Activated T-helper 1 cell treated with anti-CD3 and anti-CD28 coated beads, Interleukin-2, amount 50 U/mL, for 16 hours (primary cell): ENCODE measurements at places on chromosomes 5 and 9.

- DNase-seq: no peak
These were observed 16.2 kb downstream of the FBXO10 start for GRCh38 chr9:37559855-37560592.

DNA sequence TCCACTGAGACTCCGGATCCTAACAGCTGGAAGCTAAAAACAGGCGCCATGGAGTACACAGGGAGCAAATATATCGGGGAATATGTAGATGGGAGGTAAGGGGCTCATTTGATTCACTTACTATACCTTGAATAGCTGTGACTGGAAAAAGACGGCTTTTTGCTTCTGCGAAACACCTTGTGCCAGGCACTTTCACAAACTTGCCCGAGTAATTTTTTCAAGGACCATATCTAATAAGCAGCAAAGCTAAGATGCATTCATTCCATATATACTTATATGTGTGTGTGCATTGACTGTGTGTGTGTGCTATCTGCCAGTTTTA is 178 bp downstream of the MORN5 start:
- no peak for DNase-seq

DNA sequence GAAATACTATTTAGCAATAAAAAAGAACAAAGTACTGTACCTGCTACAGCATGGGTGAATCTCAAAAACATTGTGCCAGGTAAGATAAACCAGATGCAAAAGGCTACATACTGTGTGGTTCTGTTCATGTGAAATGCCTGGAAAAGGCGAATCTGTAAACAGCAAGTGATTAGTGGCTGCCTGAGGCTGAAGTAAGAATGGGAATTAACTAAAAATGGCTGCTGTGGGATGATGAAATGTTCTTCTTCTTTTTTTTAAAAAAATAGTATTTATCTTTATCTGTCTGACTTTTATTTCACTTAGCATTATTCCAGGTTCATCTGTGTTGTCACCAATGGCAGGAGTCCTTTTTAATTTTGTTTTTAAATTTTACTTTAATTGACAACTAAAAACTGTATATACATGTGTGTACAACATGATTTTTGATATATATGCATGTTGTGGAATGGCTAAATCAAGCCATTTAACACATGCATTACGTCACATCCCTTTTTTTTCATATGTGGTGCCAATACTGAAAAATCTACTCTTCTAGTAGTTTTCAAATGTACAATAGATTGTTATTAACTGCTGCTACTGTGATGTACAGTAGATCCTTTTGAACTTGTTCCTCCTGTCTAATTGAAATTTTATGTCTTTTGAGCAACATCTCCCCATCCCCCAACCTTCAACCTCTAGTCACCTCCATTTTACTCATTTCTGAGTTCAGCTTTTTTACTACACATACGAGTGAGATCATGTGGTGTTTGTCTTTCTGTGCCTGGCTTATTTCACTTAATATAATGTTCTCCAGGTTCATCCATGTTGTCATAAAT is 62.9 kb upstream of the TNFAIP8 start:
- no peak for DNase-seq

DNA sequence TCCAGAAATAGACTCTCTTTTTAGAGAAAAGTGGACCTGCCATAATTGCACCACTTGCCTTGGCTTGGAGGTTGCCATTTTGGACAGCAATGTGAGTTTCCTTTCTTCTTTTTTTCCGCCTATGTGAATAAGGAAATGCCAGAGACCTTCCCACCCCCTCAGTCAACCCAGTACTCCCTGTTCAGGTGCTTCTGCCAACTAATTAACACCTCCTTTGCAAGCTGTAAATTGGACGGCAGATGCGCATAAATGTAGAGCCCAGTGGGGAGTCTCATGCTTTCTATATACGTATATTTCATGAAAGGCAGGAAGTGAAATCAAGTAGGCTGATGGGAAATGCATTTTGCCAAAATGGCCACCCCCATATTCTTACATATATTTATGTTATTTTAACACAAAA is 269.8 kb upstream of the RFX3 start:
- DNase-seq: no peak

GRCh38 chr5:139650689-139651042 is 2.5 kb downstream of the CXXC5 start:
- no peak for DNase-seq

DNA sequence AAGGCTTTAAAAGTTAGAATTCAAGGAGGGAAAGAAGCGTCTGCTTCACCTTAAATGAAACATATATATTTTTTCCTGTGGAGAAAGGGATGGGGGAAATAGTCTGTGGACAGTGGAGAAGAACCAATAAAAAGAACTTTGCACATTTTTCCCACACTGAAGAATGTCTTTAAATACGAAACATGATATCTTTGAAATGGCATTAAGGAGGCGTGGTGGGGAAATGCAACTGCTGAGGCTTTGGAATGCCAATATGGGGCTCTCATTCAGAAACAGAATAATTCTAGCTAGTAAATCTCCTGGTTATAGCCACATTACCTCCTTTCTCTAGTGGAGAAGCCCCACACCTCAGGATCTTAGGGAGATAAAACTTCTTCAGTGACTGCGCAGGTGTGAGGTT is 46.8 kb downstream of the TNC start:
- no peak for DNase-seq

DNA sequence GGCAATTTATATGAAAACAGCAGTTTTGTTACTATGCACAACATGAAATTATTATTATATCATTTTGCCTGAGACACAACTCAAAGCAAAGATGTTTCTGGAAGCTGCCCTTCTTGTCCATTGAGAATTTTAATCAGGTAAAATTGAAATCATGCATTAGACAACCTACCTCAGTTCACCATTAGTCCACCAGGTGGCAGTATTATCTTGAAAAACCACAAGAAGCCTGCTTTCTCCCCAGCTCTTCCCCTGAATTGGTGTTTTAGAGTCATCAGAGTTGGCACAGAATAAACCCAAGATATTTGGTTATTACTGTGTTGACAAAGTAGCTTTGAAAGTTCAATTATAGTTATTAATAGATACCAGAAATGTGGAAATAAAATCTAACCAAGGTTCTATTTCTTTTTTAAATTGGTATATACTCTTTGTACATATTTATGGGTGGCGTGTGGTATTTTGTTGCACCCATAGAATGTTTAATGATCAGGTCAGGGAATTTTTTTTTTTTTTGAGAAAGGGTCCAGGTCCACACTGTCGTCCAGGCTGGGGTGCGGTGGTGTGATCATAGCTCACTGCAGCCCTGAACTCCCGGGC is 25.7 kb downstream of the UTP15 start:
- no peak for DNase-seq

DNA sequence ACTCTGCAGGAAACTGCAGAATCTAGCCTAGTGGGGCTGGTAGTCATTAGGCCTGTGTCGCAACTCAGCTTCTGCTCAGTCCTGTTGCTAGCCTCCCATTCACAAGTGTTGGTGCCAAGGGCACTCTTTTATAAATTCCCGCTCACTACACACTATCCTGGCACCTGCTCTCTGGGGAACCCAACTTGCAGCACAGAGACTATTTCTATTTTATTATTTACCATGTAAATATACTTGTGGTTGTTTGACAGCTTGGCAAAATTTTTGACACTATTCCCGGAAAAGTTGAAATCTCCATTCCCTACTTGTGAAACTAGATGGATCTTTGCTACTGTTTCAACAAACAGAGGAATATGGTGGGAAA is 20.4 kb upstream of the SMC2 start:
- no peak for DNase-seq

DNA sequence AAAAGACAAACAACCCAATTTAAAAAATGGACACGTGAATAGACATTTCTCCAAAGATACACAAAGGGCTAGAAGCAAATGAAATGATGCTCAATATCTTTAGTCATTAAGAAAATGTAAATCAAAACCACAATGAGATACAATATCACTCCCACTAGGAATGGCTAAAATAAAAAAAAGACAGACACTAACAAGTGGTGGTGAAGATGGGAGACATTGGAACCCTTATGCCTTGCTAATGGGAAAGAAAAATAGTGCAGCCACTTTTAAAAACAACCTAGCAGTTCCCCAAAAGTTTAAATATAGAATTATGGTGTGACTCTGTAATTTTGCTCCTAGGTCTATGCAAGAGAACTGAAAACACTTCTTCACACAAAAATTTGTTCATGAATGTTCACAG is 40.7 kb downstream of the SH3TC2 start:
- DNase-seq: no peak

DNA sequence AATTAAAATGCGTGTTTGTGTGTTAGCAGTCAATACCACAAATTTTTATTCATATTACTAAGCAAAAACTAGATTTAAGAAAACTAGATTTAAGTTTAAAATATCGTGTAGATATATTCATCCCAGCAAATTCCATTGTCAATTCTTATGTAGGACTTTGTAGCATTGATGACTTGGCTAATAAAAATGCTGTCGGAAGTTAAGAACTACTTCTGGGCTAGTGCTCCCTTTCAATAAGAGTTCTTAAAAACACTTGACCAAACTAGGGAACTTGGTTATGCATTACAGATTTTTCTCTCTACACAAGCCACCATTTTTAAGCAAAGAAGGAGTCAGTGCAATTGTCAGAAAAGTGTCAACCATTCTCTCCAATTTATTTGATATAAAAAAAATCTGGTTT is 68.7 kb upstream of the RAD23B start:
- no peak for DNase-seq

DNA sequence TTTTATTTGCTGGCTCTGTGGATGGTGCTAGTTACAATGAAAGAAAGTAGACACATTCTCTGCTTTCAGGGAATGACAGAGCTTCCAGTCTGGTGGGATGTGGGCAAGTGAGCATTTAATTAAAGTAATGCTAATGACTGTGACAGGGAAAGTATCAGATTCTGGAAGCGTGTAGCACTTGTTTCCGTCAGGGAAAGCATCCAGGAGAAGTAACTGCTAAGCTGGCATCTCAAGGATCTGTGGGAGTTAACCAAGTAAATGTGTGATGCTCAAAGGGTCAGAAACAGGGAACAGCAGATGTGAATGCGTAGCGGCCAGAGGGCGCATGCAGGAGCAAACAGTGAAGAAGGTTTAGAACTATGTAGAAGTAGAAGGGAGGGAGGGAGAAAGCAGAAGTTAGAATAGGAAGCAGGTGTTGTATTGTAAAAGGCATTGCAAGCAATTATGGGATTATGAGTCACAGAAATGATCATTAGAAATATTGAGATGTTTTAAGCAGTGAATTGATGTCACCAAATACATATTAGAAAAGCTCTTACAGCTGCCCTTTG is 12.2 kb downstream of the KLHL9 start:
- DNase-seq: no peak

GRCh38 chr5:123754908-123755307 is 242.9 kb downstream of the CSNK1G3 start:
- DNase-seq: no peak

GRCh38 chr5:170307575-170308465 is 10.2 kb upstream of the LCP2 start:
- DNase-seq: no peak

- DNase-seq: no peak
These were observed 278.9 kb upstream of the CD180 start for GRCh38 chr5:67475489-67475888.

DNA sequence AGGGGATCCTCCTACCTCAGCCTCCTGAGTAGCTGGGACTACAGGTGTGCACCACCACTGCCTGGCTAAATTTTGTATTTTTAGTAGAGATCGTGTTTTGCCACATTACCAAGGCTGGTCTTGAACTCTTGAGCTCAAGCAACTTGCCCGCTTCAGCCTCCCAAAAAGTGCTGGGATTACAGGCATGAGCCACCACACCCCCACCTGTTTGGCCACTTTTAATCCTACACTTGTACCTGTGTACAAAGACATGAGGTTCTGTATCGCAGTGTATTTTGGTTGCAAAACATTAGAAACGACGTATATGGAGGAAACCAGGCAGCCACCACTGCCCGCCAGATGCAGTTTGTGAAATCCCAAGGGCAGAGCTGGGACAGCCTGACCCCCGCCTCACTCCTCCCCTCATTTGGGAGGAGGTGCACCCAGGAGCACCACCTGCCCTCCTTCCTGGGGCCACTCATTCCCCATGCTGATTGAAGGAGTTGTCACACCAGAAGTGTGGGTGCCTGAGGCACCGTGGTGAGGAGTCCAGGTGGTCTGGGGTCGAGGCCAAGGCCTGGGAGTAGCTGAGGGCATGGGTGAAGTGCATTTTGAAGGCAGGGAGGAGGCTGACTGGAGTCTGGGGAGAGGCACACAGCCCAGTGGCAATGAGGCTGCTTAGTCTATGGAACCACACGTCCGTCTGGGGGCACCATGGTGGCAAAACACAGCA is 39.3 kb upstream of the OLFM1 start:
- DNase-seq: no peak

- no peak for DNase-seq
These were observed 116.1 kb upstream of the SLC12A2 start for GRCh38 chr5:127967323-127967982.

GRCh38 chr9:27019589-27019988 is 14.1 kb upstream of the LRRC19 start:
- no peak for DNase-seq

GRCh38 chr9:21367957-21368356 is at the start of gene IFNA13:
Gene IFNA13 (minus strand): TSS chr9:21368057. CDS start chr9:21368010, 47 bp downstream.
- no peak for DNase-seq
